ENCODE measurements at places on chromosomes 6 and 20.

- no peak for DNase-seq
These were observed 6.9 kb upstream of the RPL10A start for GRCh38 chr6:35461270-35461669.

DNA sequence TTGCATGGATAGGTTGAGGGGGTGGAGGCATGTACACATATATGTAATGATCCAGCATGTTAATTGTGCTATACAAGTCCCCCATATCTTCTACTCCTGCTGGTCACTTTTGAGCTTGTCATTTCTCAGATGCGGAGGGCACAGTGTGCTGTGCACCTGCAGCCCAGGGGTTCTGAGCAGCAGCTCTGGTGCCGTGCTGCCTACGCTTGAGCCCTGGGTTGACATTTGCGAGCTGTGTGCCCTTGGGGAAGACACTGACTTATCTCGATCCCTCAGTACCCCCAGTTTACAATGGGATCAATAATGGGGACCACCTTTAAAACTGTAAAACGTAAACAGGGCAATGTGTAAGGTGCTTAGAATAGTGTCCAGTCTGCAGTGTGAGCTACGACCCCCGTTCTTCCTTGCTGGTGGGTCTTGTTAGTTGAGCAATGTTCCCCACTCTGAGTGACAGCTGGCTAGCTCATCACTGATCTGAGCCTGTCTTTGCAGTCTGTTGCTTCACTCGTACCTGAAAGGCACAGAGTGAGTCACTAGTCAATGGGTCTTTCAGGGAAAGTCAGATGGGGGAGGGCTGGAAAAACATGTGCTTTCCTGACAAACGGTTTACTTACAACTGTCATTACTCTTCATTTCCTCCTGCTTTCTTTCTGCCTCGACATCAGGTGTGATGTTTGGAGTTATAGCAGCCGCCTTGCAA, 91.7 kb downstream of the SLC2A10 start:
- DNase-seq: no peak

DNA sequence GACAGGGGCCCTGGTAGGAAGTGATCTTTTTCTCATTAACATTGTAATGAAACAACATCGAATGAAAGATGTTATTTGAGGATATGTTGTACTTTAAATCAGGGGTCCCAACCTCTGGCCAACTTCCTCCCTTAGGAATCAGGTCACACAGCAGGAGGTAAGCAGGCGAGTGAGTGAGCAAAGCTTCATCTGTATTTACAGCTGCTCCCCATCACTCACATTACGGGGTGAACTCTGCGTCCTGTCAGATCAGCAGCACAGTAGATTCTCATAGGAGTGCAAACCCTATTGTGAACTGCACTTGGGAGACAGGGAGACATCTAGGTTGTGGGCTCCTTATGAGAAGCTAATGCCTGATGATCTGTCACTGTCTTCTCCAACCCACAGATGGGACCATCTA, 19.9 kb downstream of the EPM2A start:
- DNase-seq: no peak

DNA sequence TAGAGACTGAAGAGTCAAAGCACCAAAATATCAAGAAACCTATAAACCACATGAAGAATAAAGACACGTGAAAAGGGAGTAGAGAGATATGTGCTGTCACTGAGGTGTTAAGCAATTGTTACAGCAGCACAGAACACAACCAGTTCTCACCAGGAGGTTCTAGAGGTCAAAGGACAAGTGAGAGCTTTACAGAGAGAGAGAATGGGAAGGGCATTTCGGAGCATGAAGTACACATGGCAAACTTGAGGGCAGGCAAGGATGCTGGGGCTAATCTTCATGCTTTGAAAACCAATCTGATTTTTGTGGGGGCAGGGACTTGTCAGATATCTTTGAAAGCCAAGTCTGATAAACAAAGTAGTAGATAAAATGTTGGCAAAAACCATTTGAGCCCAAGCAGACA, 142.3 kb upstream of the NRSN1 start:
- DNase-seq: no peak

GRCh38 chr20:23407781-23408464, 13.4 kb downstream of the NAPB start:
- no peak for DNase-seq

DNA sequence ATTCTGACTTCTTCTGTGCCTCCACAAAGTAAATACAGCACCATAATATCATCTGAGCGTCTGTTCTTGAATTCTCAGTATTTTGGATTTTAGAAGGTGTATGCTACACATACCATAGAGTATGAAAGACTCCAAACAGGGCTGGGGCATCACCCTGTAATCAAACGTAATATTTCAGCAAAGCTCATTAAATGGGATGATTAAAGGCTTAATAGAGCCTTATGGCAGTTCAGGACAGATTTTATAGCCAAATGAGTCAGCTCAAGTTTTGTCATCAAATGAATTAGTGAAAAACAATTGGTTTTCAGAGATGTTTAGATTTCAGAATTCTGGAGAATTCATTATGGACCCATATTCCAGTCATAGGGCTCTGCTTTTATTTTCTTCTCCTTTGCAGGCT, 68.9 kb downstream of the TULP4 start:
- DNase-seq: no peak

GRCh38 chr6:163490826-163491577, 76.5 kb downstream of the QKI start:
- no peak for DNase-seq
